ENCODE measurements at places on chromosomes 2 and 18.

GRCh38 chr18:74562131-74562730 lies 27.9 kb downstream of the CNDP1 start:
- DNase-seq: no peak

GRCh38 chr2:188963741-188964140 lies 10.4 kb upstream of the COL3A1 start:
- DNase-seq: no peak

DNA sequence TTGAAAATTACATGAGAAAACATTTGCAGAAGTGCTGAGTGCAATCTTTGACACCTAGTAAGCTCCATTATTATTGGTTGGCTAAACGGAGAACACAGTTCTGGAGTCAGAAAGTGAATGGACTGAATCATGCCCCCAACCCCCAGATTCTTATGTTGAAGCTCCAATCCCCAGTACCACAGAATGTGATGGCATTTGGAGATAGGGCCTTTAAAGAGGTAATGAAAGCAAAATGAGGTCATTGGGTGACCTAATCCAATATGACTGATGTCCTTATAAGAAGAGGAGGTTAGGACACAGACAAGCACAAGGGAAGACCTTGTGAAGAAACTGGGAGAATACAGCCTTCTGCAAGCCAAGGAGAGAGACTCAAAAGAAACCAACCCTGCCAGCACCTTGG lies 200.9 kb upstream of the EPAS1 start:
- no peak for DNase-seq

DNA sequence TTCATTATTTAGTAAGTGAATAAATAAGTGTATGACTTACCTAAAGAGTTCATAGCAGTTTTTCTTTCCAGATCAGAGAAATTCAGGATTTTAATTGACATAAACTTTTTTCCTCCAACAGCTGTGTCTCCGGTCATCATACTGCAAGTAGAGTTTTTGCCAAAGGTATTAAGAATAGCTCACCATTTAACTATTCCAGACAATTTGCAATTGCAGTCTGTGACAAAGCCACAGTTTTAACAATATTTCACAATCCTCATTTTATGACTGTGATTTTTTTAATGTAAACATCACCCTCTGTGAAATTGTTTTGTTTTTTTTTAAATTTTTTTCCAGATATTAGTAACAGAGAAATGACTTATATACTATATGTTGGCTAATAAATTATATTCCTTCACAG lies 199.1 kb downstream of the TRIB2 start:
- no peak for DNase-seq

GRCh38 chr2:85673716-85674375 lies 5.8 kb upstream of the SFTPB start:
- DNase-seq: no peak

- no peak for DNase-seq
Observed at GRCh38 chr2:229257985-229258384, 13.1 kb downstream of the PID1 start.

DNA sequence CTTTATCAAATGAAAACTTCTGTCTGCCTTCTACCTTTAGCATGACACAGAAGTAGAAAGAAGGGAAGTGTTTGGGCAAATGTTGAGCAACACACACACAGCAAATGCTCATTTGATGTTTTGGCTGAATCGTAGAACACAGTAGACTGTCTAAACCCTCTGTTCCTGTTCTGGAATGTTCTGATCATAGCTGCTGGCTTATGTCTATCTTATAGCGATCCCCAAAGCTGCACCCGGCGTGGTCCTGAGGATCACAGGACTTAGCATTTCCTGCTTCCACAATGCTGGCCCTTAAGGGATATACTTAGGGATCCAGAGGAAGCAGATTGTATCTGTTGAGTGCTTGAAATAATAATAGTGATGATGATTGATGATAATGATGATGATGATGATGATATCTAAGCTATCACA lies 15.2 kb downstream of the GNLY start:
- no peak for DNase-seq

DNA sequence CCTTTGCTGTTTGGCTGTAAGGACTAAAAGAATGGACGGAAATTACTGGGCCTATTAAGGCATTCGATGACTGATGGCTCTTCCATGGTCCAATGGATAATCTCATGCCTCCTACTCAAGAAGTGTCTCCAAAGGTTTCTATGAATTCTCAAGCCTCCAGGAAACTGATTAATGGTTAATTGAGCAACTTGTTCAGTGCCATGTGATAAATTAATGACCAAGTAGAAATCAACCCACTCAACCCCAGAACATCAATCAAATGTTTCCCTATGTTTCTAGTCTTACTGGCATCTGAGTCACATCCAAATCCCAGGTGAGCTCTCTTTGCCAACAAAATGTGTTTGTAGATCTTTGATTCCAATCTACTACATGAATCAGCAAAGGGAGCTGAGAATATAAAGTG lies 103.6 kb downstream of the NXPH2 start:
- no peak for DNase-seq

GRCh38 chr2:85907671-85908157 lies 18.9 kb upstream of the ST3GAL5 start:
- no peak for DNase-seq

DNA sequence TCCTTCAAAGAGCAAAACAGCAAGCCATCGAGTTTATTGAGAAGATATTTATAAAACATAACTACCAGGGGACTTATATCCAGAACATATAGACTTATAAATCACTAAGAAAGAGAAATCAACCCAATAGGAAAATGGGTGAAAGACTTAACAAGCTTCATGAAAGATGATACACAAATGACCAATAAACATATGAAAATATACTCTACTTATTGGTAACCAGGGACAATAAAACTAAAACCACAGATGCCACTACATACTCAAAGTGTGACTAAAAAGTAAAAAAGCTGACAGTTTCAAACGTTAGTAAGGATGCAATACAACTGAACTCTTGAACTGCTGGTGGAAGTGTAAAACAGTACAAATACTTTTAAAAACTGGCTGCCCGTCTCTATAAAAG lies 154.3 kb downstream of the TMEM163 start:
- no peak for DNase-seq

- DNase-seq: no peak
Observed at GRCh38 chr18:13354402-13354801, 135.8 kb downstream of the LDLRAD4 start.

- no peak for DNase-seq
Observed at GRCh38 chr18:63465059-63465458, 11.7 kb upstream of the SERPINB5 start.

- peak; percentile 61 for DNase-seq
Observed at GRCh38 chr18:13726972-13727331, 479 bp downstream of the RNMT start.

GRCh38 chr2:101961338-101962191 lies 30.2 kb upstream of the IL1R2 start:
- no peak for DNase-seq

GRCh38 chr18:47163241-47163640 lies 12.9 kb downstream of the IER3IP1 start:
- DNase-seq: no peak

DNA sequence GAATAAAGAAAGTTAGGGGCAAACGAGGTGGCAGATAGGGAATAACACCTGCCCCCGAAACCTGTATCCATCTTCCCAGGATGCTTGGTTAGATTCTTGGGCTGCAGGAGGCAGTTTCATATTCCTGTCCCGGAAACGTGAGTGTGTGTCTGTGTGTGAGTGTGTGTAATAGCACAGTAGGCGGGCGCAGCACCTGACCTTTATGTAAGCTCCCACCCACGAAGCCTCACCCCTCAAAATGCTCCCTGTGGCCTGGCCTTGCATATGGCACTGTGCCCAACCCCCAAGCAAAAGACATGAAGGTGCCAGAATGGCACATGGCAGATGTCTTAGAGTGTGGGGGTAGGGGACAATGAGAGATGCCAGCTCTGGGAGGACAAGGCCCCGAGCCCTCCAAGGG lies 48.9 kb downstream of the EFR3B start:
- no peak for DNase-seq

- no peak for DNase-seq
Observed at GRCh38 chr2:64727843-64728463, 74.2 kb upstream of the SERTAD2 start.

GRCh38 chr2:143742581-143742980 lies 613.4 kb downstream of the ARHGAP15 start:
- no peak for DNase-seq

- DNase-seq: no peak
Observed at GRCh38 chr18:2919600-2919999, 72.8 kb downstream of the EMILIN2 start.
